NCI-H1417 treated with DMSO at 0.1 percent for 48 hours (cell line): ENCODE measurements at places on chromosomes 16 and 17.

- DNase-seq: no peak
Observed at GRCh38 chr16:8430401-8430800, 159.9 kb downstream of the TMEM114 start.

GRCh38 chr17:60947100-60947499, 269.4 kb downstream of the BCAS3 start:
- no peak for DNase-seq

DNA sequence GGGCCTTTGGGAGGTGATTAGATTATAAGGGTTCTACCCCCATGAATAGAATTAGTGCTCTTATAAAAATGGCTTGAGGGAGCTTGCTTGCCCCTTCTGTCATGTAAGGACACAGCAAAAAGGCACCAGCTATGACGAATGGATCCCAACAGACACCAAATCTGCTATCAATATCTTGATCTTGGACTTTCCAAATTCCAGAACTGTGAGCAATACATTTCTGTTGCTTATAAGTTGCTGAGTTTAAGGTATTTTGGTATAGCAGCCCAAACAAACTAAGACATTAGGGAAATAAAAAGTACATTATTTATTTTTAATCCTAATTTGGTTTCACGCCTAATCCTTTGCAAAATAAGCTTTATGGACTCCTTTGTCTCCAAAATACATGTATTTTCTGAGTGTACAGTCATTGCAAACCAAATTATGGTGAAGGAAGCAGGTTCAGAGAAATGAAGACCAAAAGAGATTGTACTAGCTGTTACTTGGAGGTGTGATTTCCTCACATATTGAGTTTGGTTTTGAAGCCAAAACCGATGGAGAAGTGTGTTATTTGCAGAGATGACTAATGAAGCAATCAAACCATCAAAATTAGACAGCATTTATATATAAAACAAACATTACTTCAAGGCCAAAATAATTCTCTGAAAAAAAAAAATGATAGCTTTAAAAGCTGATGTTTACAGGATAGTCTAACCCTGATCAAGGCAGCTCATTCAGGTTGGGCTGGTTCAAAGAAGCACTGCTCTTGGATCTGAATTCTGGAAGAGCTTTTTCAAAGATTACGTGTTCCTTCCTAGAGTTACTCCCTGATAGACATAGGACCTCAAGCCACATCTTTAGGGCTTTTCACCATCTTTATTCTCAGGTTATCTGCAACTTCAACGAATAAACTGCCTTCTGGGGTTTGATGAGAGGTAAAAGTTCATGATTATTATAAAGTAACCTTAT, 71.6 kb downstream of the MYO1D start:
- DNase-seq: no peak

DNA sequence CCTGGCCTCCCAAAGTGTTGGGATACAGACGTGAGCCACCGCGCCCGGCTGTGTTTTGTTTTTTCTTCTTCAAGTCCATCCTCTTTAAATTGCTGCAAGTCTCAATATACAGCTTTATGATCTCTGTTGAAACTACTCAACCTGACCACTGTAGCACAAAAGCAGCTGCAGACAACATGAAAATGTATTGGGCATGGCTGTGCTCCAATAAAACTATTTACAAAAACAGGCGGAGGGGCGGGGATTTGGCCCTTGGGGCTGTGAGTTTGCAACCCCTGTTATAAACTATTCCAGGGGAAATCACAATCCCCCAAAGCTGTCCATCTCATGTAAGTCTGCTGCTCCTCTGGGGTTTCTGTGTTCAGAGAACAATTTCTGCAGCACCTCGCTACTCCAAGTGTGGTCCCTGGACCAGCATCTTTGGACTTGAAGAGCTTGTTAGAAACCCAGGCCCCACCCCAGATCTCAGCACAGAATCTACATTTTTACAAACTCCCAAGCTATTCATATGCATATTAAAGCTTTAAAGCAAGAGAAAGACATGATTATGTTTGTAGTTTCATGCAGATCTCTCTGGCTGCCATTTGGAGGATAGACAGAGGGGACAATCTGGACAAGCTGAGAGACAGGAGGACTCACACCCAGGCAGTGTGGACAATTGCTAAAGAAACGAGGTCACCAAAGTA, 33.6 kb downstream of the TEKT5 start:
- DNase-seq: no peak

- DNase-seq: no peak
Observed at GRCh38 chr17:50362661-50363060, 10.3 kb downstream of the MRPL27 start.

DNA sequence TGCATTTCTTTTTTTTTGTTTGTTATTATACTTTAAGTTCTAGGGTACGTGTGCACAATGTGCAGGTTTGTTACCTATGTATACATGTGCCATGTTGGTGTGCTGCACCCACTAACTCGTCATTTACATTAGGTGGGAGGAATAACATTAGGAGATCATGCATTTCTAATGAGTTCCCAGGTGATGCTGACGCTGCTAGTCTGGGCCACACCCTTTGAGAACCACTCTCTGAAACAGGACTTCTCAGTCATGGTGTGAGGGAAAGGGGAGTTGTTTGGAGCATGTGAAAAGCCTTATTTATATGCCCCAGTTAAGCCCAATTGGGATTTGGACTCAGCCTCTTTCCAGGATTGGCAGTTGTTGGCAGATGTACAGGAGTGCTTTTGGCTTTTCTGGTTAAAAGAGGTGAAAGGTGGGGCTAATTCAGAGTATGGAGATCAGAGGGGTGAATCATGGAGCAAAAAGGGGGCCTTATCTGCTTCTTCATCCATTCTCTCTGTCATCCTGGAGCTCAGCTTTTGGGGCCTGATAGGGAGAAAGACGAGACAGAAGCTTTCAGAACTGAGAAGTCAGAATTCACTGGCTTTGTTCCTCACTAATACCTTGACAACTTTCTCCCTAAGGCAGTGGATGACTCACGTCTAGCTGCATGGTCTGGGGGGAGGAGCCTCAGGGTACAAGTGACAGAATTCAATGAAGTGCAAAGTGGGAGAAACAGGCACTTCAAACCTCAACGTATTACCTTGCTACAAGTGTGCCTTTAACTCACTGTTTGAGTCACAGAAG, 180.0 kb upstream of the CACNG3 start:
- no peak for DNase-seq

DNA sequence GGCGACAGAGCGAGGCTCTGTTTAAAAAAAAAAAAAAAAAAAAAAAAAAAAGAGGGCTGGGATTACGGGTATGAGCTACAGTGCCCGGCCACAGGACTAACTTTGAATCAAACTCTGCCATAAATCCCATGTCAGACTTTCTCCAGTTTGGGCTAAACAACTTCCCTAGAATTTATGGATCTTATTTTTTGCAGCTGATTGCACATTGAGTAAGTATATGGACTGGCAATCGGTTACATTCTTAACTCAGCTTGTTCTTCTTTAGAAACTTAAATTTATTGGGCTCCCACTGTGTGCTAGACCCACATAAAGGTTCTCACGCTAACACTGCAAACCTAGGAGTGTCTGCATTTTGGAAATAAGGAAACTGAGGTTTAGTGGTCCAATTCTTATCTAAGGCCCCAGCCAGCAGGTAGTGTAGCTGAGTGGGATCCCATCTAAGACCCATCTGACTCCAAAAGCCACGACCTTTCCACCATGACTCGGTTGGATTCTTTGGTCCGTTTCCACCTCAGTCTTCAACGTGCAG, 718 bp upstream of the CBFB start:
- no peak for DNase-seq
